ENCODE measurements at places on chromosomes 1 and 21.

GRCh38 chr1:25197235-25197975, 34.9 kb downstream of the SYF2 start:
- DNase-seq, result no peak

DNA sequence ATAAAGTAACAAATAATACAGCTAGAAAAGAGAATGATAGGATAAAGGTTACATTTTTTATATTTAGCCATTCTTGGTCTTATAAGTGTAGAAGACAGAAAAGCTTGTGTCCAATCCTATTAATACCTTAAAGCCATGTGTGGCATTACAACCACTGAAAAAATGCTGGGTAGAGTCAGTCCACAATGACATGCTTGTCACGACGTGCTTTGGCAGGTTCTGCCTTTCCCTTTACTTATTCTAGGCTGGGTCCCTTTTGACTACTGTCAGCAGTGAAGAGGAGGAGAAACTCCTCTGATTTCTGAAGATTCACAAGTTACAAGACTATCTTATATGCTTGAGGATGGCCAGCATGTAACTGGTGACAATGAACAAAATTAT, 14.6 kb upstream of the AIM2 start:
- DNase-seq, result no peak

DNA sequence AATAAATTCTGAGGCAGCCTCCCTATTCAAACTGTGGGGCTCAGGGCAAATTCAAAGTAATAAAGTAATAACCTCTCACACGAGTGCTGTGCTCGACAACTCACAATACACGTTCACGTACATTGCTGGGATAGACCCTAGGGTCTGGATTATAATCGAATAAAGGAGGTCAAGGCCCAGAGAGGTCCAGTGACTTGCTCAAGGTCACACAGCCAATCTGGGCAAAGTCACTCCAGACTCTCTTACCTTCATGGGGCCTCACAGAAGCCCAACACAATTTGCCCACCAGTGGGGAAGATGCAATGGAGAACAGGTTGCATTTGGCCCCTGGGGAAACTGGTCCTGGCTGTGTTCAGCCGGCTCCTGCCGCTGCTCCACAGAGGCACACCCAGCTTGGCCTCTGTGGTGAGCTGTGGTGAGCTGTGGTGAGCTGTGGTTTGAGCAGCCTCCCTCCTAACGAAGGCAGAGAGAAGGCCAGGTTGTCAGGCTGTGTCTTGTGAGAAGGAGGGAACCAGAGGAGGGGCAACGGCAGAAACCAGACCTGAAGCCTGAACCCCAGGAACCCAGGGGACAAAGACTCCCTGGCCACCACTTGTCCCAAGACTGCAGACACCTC, 35.1 kb downstream of the NUAK2 start:
- DNase-seq, result no peak

DNA sequence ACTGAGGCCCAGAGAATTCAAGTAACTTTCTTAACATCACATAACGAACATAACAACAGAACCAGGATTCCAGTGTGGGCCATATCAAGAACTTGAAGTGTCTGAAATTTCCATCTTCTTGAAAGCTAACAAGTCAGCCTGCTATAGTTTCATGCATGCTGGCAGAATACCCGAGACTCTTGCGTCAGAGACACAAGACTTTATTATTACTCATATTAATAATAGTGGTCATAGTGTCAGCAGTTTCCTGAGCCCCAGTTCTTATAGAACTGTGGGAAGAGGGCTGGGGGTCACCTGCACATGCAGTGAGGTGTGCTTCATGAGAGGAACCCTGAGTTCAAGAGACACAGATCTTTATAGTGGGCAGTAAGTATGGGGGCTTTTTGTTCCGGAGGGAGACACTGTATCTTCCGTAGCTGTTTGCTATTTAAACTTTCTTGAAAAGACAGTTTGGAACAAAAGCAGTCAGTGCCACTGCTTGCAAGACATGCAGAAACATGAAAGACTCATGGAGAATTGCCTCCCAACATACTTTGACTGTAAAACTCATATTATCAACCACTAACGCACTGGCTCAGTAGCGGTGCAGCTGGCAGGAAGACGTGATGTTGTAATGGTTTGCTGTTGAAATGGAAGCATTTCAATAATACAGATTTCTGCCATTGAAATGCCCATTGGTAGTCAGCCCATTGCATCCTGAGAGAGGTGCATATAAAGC, 339.2 kb downstream of the ADGRL2 start:
- no peak for DNase-seq

- DNase-seq, result no peak
These were observed 84.9 kb downstream of the PTPN14 start for GRCh38 chr1:214466403-214467077.

DNA sequence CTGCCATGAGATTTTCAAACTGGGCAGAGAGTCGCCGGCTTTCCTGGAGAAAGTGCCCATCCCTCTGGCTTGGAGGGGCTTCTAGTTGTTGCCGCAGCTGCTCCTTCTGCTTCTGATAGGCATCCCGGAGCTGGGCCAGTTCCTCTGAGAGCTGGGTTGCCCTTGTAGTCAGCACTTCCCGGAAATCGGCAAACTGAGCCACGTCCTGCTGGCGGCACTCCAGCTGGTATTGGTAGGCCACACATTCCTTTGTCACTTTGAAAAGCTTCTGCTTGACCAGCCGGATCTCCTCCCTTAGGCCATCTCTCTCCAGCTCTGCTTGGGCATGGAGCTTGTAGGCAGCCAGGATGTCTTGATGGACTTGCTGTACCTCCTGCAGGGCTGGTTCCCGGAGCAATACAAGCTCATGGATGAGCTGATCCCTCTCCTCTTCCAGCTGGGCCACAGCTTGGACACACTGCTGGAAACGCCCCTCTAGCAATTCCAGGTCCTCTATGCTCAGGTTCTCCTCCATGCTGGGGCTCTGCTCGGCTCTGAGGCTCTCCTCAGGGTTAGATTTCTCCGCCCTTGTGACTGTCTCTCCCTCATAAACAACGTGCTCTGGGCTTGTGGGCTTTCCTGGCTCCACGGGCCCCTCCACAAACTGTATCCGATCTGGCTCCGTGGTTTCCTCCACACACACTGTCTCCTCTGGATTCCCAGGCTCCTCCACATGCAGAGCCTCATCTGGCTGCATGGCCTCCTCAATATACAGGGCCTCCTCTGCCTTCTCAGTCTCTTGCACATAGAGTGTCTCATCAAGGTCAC, 7.3 kb downstream of the SYNC start:
- no peak for DNase-seq

- no peak for DNase-seq
These were observed 1058.1 kb upstream of the TMPRSS15 start for GRCh38 chr21:19461481-19462205.

GRCh38 chr1:10546896-10547295, 72.1 kb downstream of the PEX14 start:
- DNase-seq, result no peak

- DNase-seq, result no peak
These were observed 262.3 kb downstream of the FAF1 start for GRCh38 chr1:50697440-50698421.

DNA sequence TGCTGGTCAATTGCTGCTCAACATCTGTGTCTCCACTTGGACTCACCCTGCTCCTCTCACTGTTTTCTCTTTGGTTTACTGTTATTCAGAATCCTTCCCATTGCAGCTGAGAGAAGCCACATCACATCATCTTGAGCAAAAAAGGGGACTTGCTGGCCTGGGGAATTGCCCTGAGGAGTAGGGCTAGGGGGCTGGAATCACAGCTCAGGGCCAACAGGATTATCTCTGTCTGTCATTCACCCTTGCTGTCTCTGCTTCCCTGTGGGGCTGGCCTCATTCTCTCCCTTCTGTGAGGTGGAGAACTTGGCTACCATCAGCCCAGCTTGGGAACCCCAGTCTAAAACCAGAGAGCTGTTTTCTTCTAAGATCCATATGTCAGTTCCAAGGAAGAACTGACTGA, 140.7 kb upstream of the WNT4 start:
- no peak for DNase-seq

GRCh38 chr1:10601342-10602070, 126.8 kb downstream of the PEX14 start:
- no peak for DNase-seq

- no peak for DNase-seq
These were observed 1.2 kb upstream of the CHD5 start for GRCh38 chr1:6181347-6181770.

- DNase-seq, result no peak
These were observed 45.6 kb downstream of the SLC30A10 start for GRCh38 chr1:219882755-219883154.

DNA sequence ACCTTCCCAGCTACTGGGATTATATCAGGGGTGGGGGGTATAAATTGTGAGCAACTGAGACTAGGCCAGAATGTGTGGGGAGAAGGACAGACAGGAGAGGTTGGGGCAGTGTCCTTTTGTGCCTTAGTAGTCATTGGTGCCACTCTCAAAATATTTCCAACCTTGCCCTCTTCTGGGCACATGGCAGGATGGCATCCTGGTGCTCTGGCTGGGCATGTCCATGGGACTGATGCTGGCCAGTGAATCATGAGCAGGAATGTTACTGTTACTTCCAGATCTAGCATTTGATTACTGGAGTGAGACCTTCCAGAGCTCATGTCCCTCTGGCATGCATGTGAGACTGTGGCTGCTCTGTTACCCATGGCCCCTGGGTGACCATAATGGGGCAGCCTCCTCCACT, 151.2 kb downstream of the MATN1 start:
- DNase-seq, result no peak

DNA sequence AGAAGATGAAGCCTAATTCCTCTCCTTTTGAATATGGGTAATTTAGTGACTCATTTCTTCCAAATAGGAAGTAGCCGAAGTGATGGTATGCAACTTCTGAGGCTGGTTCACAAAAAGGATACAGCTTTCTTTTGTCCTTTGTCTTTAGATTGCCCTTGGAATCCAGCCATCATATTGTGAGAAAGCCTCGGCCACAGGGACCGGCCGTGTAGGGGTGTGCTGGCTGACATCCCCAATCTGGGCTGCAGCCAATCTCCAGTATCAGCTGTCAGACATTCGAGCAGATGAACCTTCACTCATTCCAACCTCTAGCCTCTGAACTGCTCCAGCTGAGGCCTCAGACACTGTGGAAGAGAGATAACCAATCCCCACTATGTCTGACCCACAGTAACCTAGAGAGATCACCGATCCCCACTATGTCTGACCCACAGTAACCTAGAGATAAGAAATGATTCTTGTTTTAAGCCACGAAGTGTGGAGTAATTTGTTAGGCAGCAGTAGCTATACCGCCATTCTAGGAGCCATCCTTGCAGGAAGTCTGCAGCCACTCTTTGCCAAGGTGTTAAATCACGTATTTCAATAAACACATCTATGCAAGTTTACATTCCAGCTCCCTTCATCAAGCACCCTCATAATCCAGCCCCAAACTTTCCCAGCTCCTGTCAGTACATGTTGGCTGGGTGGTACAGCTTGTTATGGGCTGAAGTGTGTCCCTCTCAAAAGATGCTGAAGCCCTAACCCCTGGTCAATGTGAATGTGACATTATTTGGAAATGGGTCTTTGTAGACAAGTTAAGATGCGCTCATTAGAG, 2.9 kb upstream of the DIP2A start:
- no peak for DNase-seq

- no peak for DNase-seq
These were observed 7.8 kb downstream of the VASH2 start for GRCh38 chr1:212958175-212958574.

DNA sequence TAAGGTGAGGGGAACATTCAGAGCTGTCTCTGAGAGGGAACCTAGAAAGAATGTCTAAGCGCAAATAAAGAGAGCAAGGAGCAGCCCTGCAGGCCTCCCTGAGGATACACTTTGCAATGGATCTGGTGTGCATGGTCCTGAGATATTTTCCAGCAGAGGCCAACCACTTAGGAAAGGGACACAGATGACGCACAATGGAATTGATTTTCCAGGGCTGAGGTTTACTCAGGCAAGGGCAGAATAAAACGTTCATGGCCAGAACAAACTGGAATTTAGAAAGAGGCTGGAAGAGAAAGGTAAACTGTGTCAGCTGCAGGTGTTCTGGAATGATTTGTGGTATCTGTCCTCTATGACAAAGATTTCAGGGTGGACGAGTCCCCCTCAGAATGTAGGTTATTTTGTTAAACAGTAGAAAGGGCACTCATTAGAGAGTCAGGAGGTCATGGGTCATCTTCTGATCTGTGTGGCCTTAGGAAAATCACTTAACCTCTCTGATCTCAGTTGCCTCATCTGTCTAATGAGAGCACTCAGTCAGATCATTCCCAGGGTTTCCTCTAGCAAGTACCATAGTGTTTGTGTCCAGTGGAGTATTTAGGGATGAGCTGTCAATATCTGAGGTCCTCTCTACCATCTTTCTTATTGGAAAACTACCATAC, 61.8 kb upstream of the PGBD5 start:
- no peak for DNase-seq

DNA sequence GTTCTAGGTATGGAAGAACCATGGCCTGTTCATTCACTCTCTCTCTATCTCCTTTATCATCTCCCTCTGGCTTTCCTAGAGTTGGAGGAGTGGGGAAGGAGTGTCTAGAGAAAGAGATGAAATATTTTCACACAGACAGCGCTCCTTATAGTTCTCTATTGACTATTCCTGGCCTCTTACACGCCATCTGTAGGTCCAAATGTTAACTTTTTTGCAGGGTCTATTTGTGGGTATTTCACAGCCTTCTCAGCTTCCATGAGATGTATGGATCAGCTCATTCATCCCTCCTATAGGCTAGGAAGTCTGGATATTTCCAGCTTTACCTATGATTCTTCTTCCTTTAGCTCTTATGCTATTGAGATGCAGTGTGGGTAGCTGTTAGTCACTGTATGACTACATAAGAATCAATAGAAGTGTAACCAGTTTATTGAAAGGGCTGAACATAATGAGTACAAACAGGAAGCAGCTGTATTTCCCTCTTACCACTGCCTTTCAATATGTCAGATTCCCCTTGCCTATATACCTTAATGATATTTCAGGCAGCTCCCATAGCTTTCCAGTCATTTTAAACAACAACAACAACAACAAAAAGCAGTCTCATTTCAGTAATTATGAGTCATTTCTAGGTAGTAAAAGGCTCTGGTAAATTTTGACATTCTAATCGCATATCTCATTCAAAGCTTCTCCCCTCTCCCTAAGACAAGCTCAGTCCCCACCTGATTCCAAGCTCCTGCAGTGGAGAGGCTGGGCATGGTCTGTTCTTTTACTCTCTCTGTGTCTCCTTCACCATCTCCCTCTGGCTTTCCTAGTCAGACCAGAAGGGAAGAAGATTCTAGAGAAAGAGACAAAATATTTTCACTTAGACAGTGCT, 149.5 kb downstream of the TTLL7 start:
- no peak for DNase-seq

DNA sequence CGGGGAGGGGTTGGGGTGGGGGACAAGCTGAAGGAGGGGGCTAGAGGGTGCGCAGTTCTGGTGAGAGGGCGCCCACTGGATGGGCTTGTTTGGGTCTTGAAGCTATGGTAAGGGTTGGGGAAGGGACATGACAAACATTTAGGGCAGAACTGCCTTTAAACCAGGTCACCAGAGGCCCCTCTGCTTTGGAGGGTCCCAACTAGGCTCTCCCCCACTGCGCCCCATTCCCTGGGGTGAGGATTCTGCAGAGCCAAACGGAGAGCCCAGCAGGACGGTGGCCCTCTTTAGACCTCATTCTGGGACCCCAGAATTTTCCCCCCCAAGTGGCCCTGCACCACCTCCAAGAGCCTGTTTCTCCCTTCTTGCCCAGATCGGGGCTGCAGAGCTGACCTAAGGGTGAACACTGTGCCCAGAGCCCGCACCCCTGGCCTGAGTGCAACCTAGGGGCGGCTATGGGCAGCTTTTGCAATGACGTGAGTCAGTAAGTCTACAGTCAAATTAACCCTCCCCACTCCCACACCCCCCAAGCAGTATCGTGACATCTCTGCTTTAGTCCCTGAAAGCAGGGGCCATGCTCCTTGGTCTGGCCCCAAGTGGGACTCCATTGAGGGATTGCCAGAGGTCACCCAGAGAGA, 593.8 kb downstream of the MATN1 start:
- no peak for DNase-seq

Measured in nucleus accumbens (tissue), 56 donors.